Kidney (tissue), 22 donors: ENCODE measurements at places on chromosomes 2 and 18.

- no peak overlapping the region for H3K4me3 ChIP-seq
- H3K36me3 ChIP-seq: no peaks in the 10 kb centered on the region
- no peaks in the 10 kb centered on the region for H3K27me3 ChIP-seq
- no peak for DNase-seq
Measured at GRCh38 chr2:184551626-184552025, 46.7 kb upstream of the ZNF804A start.

- no peak overlapping the region for H3K4me3 ChIP-seq
- H3K4me1 ChIP-seq: no peaks in the 10 kb centered on the region
- no peak for DNase-seq
- H3K27me3 ChIP-seq: no peaks in the 10 kb centered on the region
Measured at GRCh38 chr2:174169372-174169771, 79.0 kb downstream of the OLA1 start.

DNA sequence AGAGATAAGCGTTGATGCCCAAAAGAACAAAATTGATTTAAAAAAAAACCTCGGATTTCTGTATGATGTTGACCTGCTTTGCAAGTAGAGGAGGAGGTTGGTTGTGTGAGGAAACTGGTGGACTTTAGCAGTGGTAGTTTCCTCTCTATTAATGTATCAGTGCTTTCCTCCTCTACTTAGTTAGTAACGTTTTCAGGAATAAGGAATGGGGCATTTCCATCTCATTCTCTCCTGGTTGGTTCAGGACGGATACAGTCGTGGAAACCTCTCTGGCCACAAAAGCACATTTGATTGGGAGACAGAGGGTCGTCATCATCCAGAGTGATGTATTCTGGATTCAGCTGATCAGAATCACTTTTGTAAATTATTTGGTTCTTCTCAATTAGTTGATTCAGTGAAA lies 1.5 kb downstream of the FHOD3 start:
- H3K4me1 ChIP-seq: peaks cover 18% of the 10 kb centered on the region
- no peaks in the 10 kb centered on the region for H3K36me3 ChIP-seq
- peak overlapping the region; percentile 21 for H3K4me3 ChIP-seq
- H3K27ac ChIP-seq: peak overlapping the region; percentile 45

DNA sequence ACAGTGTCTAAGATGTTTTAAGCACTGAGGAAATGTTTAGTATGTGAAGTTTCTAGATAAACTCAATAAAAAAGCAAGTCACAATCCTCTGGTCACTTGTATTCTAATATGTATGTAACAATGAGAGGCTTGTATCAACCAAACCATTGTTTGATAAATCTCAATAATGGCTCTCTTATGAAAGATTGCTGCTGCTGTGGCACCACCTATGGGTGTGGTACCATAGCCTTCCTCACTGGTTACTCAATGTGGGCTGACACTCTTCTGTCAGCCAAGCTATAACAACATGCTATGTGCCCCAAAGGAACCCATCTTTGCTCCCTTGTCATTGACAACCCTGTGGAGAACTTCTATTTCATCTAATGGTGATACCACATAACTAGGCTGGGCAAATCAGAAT lies 12.6 kb upstream of the RAB1A start:
- H3K36me3 ChIP-seq: no peaks in the 10 kb centered on the region
- no peaks in the 10 kb centered on the region for H3K27me3 ChIP-seq
- no peak overlapping the region for H3K4me3 ChIP-seq
- no peaks in the 10 kb centered on the region for H3K4me1 ChIP-seq
- DNase-seq: no peak

- H3K4me3 ChIP-seq: no peak overlapping the region
- no peaks in the 10 kb centered on the region for H3K4me1 ChIP-seq
- no peaks in the 10 kb centered on the region for H3K36me3 ChIP-seq
Measured at GRCh38 chr2:209380293-209380692, 43.6 kb upstream of the MAP2 start.

DNA sequence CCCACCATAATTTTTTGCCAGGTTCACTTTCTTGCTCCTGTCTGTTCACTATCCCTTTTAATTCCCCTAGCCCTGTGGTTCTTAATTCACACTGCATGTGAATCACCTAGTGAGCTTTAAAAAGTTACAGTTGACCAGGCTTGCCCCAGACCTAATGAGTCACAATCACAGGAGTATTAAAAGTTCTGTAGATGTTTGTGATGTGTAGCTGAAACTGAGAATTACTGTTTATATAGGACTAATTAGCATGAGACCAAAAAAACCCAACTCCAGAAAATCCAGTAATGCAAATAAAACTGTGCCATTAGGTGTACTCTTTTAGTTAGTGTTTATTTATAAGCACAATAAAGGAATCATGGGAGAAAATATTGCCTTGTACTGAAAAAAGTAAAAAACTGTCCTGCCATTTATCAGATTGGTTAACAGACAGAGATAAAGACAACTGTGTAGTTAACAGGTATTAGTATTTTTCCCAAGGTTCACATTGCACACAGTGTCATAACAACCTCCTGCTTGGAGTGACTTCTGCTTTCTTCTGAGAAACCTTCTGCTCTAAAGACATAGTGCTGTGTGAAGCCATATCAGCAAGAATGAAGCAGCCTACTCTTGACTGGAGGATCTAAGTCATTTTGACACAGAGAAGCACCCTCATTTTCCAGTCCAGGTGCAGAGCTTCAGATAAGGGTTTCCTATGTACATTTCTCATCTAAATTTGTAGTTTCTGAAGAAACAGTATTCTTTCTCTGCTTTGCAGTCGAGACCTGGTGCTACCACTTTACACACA lies 39.0 kb downstream of the VAPA start:
- DNase-seq: no peak
- no peaks in the 10 kb centered on the region for H3K27me3 ChIP-seq
- no peaks in the 10 kb centered on the region for H3K4me1 ChIP-seq

GRCh38 chr2:104250635-104251034 lies 603.3 kb upstream of the POU3F3 start:
- H3K4me3 ChIP-seq: no peak overlapping the region
- no peaks in the 10 kb centered on the region for H3K36me3 ChIP-seq
- H3K27me3 ChIP-seq: no peaks in the 10 kb centered on the region
- no peak for DNase-seq
- no peaks in the 10 kb centered on the region for H3K4me1 ChIP-seq
- no peak overlapping the region for H3K27ac ChIP-seq
